ENCODE measurements at places on chromosomes 2 and 18.

GRCh38 chr2:72041638-72042111, 106.0 kb downstream of the CYP26B1 start:
- no peak for DNase-seq

DNA sequence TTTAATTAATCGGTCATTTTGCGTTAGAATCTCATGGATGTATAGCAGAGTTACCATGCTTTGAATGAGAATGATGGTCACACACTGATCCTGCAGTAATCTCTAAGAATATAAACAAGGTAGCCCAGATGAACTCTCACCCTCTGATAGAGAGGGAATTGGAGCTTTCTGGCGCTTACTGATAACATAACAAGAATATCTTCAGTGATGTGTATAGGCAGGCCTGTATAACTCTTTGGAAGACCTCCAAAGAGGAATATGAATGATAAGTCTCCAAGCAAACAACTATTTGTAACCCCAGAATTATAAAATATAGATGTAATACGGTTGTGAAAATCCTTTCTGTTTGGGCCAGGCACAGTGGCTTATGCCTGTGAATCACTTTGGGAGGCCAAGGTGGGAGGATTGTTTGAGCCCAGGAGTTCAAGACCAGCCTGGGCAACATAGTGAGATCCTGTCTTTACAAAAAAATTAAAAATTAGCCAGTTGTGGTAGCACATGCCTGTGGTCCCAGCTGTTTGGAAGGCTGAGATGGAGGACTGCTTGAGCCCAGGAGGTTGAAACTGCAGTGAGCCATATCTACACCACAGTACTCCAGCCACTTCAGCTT, 52.5 kb upstream of the LTBP1 start:
- DNase-seq = no peak

DNA sequence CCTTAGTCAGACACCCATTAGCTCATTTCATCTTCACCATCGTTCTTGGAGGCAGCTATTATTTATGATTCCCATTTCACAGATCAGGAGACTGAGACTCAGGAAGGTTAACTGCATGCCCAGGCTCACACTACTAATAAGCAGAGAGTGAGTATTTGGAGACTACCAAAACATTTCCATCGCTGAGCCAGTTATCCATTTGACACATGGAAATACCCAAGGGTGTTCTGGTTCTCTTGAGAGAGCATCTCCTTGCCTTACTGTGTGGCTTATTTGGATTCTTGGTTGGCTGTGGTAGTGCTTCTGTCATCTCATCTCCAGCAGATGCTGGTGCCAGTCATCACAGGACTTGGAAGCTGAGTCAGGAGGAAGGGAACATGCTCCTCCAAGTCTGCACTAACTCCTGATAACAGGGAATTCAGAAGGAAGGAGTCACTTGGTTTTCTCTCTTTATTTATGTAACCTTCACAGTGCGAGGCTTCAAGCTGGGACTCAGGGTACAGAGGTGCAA, 55.2 kb downstream of the RASGRP3 start:
- DNase-seq = no peak

DNA sequence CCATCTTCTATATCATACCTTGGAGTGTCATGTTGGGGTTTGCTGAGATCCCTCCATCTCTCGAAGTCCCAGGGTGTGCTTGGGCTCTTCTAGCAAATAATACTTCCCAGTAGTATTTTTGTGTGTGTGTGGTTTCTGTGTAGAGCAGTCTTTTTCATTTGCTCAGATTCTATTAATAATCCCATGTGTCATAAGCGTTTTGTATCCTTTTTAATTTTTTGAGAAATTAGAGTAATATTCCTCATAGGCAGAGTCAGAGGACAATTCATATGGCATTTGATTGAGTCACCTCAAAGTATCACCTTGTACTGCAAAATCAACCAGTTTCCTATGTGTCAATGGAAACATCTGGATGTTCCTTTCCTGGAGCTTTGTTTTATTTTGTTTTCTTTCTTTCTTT, 37.4 kb upstream of the PPP1R1C start:
- DNase-seq = no peak

DNA sequence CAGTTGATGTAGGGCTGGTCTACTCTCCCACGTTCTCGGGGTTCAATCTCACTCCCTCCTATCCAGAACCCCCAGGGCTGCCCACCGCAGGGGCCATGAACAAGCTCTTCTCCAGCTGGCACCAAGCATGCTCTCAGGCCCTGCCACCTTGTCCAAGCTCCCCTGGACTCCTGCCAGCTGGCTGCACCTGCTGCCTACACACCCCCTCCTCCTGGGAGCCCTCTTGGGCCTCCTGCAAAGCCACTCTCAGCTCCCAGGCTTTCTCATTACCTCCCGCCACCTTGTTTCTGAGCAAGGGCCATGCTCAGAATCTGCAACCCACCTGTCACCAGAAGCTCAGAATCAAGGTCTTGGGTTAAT, 56.0 kb downstream of the HDAC4 start:
- DNase-seq = no peak

- DNase-seq = no peak
Measured at GRCh38 chr2:588074-588645, 89.0 kb downstream of the TMEM18 start.

- DNase-seq = no peak
Measured at GRCh38 chr2:212994976-212995375, 156.4 kb downstream of the IKZF2 start.

GRCh38 chr2:10327896-10328669, 25.4 kb downstream of the HPCAL1 start:
- DNase-seq = no peak
